Naive thymus-derived CD8-positive, alpha-beta T cell (primary cell): ENCODE measurements at places on chromosomes 4 and X. TPM values are rescaled to one million over a fixed set of nuclear protein-coding genes. Genes with fewer than 3 reads are reported as not detected.
A peak's percentile ranks its signal among the peaks of the same experiment; 100 is the strongest.

DNA sequence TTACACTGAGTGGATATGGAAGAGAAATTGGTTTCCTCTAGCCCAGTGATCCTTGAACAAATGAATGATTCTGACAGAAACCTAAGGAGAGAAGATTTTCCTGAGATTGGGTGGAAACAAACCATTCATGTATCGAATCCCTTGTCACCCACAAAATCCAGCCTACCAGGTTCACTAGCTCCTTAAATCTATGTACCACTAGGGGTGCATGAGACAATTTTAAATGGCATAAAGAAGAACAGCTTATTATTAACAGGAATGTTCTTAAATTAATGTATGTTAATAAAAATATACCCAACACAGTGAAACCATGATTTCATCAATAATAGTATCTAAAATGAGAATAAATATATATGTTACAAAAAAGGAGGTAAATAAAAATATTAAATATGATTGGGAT lies 118.4 kb upstream of the LNX1 start:
- H3K27me3 ChIP-seq, result peaks cover 4% of the 10 kb centered on the region
- H3K36me3 ChIP-seq, result no peaks in the 10 kb centered on the region

DNA sequence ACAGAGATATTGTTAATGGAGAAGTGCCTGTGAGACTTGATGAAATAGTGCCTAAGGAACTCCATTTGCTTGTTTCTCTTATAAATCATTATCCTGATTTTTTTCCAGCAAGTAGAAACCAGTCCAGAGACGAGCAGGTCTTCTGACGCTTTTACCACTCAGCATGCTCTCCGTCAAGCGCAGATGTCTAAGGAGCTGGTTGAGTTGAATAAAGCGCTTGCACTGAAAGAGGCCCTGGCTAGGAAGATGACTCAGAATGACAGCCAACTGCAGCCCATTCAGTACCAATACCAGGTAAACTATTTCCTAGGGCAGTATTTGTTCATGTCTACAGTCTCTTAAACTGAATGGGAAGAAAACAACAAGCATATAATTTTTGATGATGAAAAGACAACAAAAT lies 63.6 kb downstream of the KIF4A start:
- no peaks in the 10 kb centered on the region for H3K36me3 ChIP-seq
- H3K4me3 ChIP-seq, result no peak overlapping the region
- no peaks in the 10 kb centered on the region for H3K27me3 ChIP-seq
- DNase-seq, result no peak
- H3K27ac ChIP-seq, result no peak overlapping the region
- no peaks in the 10 kb centered on the region for H3K4me1 ChIP-seq

Gene SUV39H1
- total RNA-seq, result 9.4 TPM

DNA sequence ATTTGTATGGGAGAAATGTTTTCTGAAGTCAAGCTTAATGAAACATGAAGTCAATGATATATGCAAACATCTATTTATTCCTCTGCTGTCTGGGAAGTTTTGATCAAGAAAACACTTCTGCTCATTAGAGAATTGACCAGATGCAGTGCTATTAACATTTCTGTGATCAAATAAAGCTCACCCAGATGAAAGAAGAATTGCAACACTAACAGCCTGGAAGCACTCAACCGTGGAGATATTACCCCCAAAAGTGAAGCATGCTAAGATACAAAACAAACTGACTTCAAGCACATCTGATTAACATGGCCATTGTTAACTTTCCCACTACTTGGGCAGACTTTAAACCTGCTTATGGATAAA lies 73.7 kb upstream of the GUCY1A1 start:
- no peaks in the 10 kb centered on the region for H3K36me3 ChIP-seq
- no peak overlapping the region for H3K4me3 ChIP-seq
- H3K4me1 ChIP-seq, result no peaks in the 10 kb centered on the region

DNA sequence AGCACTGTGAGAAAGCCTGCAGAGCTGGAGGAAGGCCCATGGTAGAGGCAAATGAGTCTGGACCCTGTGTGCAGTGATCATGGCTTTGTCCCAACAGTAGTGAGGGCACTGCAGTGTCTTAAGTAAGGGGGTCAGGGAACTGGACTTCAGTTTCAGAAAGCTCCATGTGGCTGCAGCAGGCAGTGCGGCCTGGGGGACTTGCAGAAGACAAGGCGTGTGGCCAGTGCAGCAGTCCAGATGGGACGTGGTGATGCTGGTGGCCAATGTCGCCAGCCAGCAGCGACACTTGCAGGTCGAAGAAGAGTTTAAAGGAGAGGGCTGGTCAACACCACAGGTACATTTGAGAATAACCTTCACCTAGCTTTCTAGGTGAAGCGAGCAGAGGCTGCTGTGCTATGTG lies 113.4 kb downstream of the ZNF827 start:
- peaks cover 12% of the 10 kb centered on the region for H3K4me1 ChIP-seq
- DNase-seq, result no peak
- no peaks in the 10 kb centered on the region for H3K27me3 ChIP-seq
- H3K27ac ChIP-seq, result no peak overlapping the region
- peaks cover 12% of the 10 kb centered on the region for H3K36me3 ChIP-seq
- H3K4me3 ChIP-seq, result no peak overlapping the region

GRCh38 chr4:1178300-1179088 lies 6.1 kb upstream of the SPON2 start:
- DNase-seq, result no peak

DNA sequence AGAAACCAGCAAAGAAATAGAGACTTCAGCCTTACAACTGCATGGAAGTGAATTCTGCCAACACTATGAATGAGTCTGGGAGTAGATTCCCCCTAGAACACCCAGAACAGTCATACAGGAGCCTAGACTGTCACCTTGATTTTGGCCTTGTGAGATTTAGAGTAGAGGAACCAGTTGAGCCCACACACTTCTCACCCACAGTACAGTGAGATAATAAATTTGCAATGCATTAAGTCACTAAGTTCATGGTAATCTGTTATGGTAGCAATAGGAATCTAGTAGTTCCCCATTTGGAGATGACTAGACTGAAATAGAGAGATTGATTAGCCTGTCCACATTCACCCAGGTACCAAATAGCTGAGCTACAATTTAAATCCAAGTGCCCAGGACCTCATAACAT lies 59.0 kb downstream of the FAM13A start:
- no peaks in the 10 kb centered on the region for H3K4me1 ChIP-seq
- no peak for DNase-seq
- no peak overlapping the region for H3K4me3 ChIP-seq
- no peaks in the 10 kb centered on the region for H3K27me3 ChIP-seq

- peaks cover 17% of the 10 kb centered on the region for H3K4me1 ChIP-seq
- H3K27ac ChIP-seq, result no peak overlapping the region
- no peak for DNase-seq
- H3K36me3 ChIP-seq, result no peaks in the 10 kb centered on the region
Measured at GRCh38 chrX:30971774-30972603, 82.9 kb upstream of the TAB3 start.

Gene SRPX
- not detected for total RNA-seq

- peaks cover 40% of the 10 kb centered on the region for H3K4me1 ChIP-seq
- peak; percentile 25 for DNase-seq
- H3K27ac ChIP-seq, result no peak overlapping the region
- no peaks in the 10 kb centered on the region for H3K27me3 ChIP-seq
- no peaks in the 10 kb centered on the region for H3K36me3 ChIP-seq
- peak overlapping the region; percentile 33 for H3K4me3 ChIP-seq
Measured at GRCh38 chrX:154486052-154486395, 391 bp downstream of the UBL4A start.

Gene MAGEC3
- not detected for total RNA-seq

DNA sequence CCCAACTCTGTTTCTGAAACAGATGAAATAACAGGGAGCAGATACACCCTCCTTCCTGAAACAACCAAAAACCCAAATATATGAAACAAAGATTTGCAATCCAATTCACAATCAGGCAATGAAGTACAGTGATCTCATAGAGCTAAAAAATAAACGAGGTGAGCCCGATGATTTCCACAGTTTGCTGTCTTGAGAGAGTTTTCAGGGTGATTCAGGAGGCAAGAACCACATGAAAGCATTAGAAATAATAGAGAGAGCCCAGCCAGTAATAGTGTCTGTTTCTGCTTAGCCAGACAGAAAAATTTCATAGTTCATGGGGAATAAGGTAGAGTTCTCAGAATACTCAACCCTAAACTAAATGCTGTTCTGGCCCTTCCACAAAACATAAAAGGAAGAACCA lies 296.2 kb downstream of the PDHA2 start:
- no peaks in the 10 kb centered on the region for H3K27me3 ChIP-seq
- no peak overlapping the region for H3K27ac ChIP-seq
- H3K36me3 ChIP-seq, result no peaks in the 10 kb centered on the region
- no peaks in the 10 kb centered on the region for H3K4me1 ChIP-seq
- DNase-seq, result no peak

GRCh38 chr4:16588149-16588548 lies 310.3 kb downstream of the LDB2 start:
- no peaks in the 10 kb centered on the region for H3K27me3 ChIP-seq
- DNase-seq, result no peak
- no peak overlapping the region for H3K27ac ChIP-seq
- no peak overlapping the region for H3K4me3 ChIP-seq
- no peaks in the 10 kb centered on the region for H3K36me3 ChIP-seq

DNA sequence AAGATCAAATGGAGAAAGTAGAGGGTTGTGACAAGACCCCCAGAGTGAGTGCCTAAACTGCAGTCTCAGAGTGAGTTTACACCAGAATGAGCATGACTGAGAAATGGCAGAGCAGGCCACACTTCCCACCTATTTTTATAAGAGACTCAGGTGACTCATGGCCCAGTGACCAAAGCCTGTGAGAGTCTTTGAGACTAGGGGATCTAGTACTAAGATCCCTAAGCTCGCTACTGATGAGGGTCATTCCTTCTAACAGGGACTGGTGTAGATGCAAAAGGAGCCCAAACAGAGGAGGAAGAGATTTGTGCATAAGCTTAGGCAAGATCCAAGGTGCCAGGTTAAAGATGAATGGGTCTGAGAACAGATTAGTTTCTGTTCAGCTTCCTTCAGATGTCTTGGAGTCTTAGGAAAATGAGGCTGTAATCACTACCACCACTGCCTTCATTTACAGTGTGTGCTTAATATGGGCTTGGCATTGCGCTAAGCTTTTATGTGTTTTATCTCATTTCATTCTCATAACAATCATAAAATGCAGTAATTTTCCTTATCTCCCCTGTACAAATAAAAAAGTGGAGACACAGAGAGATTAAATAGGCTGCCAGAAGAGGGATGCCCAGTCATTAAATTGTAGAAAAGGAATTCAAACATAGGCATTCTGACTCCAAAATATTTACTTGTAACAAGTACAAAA lies 62.8 kb downstream of the RWDD4 start:
- no peak for DNase-seq
- H3K4me1 ChIP-seq, result no peaks in the 10 kb centered on the region
- H3K36me3 ChIP-seq, result no peaks in the 10 kb centered on the region
- H3K4me3 ChIP-seq, result no peak overlapping the region

DNA sequence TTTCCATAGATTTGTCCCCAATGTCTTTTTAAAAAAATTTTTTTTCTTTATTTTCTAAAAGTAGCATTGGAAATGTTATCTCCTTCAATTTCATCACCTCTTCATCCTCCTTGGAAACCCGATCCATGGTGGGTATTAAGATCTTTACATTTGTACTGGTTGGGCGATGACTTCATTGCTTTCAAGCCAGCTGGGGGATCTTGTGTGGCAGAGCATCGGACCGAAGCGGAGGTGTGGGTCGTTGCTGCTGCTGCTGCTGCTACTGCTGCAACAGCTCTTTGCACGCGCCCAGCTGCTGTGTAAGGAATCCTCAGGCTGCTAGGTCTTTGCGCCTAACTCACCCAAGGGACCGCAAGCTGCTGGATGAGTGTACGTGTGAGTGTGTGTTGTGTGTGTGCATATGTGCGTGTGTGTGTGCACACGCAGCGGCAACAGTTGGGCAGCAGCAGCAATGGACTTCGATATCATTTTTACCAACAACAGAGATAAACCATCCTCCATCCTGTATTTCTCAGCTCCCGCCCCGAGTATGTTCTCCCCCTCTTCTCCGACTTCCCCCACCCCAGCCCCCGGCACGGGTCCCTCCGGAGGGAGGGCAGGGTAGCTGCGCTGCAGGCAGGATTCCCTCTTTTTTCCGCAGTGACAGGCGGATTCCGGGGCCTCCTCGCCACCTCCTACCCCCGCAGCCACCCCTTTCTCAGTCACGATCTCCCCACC lies 768 bp upstream of the CDKL5 start:
- peak overlapping the region; percentile 95 for H3K4me3 ChIP-seq
- H3K36me3 ChIP-seq, result no peaks in the 10 kb centered on the region
- no peak for DNase-seq
- no peaks in the 10 kb centered on the region for H3K27me3 ChIP-seq
- H3K4me1 ChIP-seq, result peaks cover 1% of the 10 kb centered on the region

DNA sequence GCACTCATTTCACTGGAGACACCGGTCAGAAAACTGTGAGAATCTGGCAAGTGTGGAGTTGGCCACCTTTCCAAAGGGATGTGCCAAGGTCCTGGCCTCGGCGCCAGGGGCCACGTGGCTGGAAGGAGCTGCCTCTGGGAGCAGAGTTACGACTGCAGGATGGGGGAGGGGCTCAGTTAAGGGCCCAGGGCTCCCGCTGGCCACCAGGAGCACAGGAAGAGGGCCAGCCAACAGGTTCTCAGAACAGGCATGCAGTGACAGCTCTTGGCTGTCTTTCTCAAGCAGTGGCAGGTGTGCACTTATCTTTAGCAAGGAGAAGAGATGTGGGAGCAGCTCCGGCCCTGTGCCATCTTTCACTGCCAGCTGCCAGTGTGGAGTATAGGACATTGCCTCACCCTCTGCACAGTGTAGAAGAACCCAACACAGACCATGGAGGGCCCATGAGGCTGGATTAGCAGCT lies 115.9 kb upstream of the RBPJ start:
- no peaks in the 10 kb centered on the region for H3K36me3 ChIP-seq
- no peak for DNase-seq
- H3K27me3 ChIP-seq, result peaks cover 6% of the 10 kb centered on the region
- H3K4me1 ChIP-seq, result peaks cover 25% of the 10 kb centered on the region
- no peak overlapping the region for H3K27ac ChIP-seq

Gene ATP8A1
- 106 TPM for total RNA-seq

Gene PSAPL1
- not detected for total RNA-seq
